ENCODE measurements at places on chromosomes 2 and 18.

DNA sequence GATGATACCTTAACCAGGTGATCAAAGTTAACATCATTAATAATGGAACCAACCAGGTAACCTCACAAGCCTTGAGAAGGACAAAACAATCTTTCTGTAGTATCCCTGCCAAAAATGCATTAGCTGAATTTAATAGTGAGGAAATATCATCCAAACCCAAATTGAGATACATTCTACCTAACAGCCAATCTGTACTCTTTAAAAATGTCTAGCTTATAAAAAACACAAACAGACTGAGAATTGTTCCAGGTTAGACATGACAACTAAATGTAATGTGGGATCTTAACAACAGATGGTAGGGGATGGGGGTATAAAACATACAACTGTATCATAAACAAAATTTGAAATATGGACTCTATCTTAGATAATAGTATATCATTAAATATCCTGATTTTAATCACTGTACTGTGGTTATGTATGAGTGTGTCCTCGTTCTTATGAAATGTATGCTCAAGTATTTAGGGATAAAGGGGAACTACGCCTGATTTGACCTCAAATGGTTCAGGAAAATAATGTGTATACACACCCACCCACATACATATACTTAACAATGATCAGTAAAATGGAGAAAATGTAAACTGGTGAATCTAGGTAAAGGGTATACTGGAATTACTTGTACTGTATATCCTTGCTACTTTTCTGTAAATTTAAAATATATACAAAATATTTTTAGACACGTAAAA is 1.7 kb downstream of the FANCL start:
- no peak for DNase-seq

DNA sequence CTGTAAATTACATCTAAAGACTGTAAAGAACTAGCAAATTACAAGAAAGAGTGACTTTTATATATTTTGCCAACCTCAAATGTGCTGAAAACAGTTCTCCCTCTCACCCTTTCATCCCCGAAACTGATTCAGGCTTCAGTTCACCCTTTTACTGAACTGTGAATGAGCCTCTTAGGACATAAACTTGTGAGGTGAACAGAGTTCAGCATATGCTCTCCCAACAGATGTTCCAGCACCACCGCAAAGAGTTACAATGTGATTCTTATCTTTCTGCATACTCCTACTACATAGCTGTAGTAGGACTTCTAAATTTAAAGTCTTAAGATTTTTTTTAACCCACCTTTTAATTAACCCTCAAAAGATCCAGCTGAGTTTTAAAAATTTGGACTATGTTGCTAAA is 1.2 kb upstream of the ZCCHC2 start:
- no peak for DNase-seq

DNA sequence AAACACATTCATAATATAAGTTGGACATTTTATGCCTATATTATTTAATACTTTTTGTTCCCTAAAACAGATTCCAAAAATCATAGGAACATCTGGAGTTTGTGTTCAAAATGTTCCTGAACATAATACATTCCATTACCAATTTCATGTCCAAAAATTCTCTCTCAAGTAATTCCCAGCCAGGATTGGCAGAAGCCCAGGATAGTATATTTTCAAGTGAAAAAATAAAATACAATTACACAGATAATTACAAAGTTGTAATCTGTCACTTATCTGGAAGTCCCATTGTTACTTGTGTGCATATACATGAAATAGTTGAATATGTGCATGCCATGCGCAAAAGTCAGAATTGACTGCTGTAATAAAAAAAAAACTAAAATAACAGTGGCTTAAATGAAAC is 5.2 kb upstream of the SCN7A start:
- DNase-seq, result no peak

DNA sequence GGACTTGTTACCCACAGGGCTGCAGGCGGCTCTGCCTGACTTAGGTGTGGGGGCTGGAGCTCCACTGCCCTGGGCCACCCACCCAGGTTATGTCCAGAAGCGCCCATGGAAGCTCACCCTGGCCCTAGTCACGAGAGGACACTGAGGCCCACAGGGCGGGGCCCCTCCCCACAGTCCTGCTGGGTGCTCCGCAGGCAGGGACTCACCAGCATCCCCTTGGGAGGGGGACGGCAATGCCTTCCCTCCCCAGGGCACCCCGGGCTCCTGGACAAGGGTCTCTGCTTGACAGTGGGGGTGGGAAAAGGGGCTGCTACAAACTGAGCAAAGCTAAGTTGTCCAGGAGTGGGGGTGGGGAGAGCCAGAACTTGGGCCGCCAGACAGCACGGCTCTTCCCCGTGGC is 60.5 kb downstream of the AQP12A start:
- no peak for DNase-seq

- DNase-seq, result peak; percentile 75
These were observed 202.3 kb upstream of the TCF4 start for GRCh38 chr18:55790296-55790695.

- DNase-seq, result no peak
These were observed 444.1 kb downstream of the SOCS6 start for GRCh38 chr18:70732916-70733315.

DNA sequence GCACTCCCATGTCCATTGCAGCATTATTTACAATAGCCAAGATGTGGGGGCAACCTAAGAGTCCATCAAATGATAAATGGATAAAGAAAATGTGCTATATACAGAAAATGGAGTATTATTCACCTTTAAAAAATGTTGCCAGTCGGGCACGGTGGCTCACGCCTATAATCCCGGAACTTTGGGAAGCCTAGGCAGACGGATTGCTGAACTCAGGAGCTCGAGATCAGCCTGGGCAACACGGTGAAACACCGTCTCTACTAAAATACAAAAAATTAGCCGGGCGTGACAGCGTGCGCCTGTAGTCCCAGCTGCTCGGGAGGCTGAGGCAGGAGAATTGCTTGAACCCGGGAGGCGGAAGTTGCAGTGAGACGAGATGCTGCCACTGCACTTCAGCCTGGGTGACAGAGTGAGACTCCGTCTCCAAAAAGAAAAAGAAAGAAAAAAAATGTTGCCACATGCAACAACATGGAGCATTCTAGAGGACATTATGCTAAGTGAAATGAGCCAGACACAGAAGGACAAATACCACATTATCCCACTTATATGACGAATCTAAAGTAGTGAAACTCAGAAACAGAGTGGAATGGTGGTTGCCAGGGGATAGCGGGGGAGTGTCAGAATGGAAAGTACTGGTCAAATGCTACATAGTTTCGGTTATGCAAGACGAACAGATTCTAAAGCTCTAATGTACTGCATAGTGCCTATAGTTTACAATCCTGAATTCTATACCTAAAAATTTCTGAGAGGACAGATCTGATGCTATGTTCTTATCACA is 1385.6 kb upstream of the TMEFF2 start:
- no peak for DNase-seq

DNA sequence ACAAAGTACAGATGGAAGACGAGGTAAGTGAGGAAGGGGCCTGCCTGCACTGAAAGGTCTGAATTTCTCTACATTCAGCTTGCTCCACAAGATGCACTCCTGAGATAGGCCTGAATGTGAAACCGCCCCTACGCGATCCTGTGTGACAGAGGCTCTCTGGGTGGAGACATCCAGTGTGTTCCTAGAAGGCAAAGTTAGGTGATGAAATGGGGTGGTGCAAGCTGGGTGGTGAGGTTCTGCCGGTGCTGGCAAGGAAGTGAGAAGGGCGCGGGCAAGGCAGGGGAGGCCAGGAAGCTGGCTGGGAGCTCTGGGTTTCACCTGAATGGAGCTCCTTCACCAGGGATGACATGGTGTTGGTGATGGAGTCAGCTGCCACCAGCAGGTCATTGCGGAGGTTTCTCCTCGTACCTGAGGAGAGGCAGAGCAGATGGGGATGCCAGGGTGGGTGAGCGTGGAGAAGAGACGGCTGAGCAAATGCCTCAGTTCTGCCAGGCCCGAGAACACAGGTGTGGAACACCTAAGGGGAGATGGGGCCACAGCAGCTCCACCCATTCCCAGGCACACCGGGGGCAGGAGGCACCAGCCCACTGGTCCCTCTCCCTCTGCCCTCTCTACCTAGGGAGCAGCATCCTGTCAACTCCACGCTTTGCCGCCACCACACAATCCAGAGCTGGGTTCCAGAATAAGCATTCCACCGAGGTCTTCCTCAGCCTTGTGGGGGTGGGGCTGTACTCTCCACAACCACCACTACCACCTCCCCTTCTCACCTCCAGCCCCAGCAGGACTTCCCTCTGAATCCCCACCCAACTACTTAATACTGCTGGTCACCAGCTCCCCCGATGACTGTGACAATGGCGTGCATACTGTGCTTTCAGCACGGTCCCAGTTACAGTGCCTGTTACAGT is 45.5 kb upstream of the DNMT3A start:
- no peak for DNase-seq

GRCh38 chr2:174336501-174337336 is 2.0 kb downstream of the SP9 start:
- no peak for DNase-seq

DNA sequence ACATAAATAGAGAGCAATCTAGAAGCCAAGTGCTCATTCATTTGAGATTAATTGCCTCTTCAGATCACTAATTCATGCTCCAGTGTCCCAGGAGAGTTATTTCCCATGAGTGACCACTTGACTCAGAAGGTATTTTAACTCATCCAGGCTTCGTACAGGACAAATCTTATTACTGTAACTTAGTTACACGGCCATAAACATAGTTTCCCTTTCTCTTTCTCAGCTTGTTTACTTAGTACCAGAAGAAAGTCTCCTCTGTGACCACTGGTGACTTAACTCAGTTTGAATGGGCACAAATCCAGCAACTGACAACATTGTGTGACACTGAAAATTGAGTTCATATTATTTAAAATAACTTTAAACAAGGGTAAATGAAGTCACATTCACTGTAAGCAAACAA is 25.3 kb downstream of the MMADHC start:
- DNase-seq, result no peak

- DNase-seq, result no peak
These were observed 22.3 kb upstream of the C1QL2 start for GRCh38 chr2:119180892-119181291.

DNA sequence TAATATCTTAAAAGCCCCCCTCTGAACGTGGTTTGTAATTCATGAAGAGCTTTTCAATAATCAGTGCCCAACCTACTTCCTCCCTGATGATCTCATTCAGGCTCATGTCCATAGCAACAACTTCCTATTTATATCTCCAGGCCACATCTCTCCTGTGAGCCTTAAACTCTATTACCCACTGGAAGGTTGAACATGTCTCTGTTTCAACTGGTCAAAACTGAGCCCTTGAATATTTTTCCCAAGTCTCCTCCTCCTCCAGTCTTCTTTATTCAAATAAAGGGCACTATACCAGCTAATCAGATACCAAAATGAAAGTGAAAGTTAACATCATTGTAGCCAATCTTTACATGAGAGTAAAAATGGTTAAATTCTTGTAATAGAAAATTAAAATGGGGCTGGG is 63.7 kb upstream of the ITGA4 start:
- peak; percentile 56 for DNase-seq

- no peak for DNase-seq
These were observed 66.4 kb downstream of the PAX3 start for GRCh38 chr2:222232372-222232771.

GRCh38 chr2:60880643-60881046 is 729 bp upstream of the REL start:
- DNase-seq, result no peak

DNA sequence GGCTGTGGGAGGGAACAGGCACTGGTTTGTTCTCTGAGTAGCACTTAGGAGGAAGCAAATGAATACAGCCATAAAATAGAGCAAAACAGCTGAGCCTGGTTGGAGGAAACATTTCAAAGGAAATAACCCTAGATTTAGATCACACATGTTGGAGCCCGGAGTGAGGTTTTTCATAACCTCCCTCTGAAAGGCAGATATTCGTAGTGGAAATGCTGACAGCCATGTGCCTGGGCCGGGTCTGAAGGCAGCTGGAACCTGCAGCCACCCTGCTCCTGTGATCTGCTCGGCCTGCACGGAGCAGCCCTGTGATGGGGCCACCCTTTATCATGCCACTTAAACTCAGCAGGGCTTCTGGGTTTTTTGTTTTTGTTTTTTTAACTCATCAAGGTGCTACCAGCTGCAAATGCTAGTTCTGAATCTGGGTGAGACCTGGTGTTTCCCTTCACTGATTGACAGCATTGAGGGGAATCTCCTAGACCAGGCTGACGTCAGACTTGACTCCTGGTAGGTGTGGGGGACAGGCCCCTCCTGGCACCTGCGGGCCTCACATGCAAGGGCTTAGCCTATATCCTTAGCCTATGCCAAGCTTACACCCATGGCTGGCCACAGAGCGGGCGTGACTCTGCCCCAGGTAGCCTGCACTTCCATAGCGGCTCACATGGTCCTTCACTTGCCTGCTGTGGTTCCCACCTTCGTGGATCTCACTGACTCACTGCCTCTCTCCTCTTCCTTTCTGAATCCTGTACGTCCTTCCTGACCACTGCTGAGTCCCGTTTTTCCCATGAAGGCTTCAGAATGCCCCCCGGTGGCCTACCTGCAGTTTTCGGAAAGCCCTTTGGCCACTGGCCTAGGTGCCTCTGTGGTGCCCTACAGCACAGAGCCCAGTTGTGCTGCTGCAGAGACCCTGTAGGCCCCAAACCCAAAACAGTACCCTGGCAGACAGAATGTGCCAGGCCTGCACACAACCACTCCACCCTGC is 217.3 kb downstream of the SEPTIN10 start:
- no peak for DNase-seq

DNA sequence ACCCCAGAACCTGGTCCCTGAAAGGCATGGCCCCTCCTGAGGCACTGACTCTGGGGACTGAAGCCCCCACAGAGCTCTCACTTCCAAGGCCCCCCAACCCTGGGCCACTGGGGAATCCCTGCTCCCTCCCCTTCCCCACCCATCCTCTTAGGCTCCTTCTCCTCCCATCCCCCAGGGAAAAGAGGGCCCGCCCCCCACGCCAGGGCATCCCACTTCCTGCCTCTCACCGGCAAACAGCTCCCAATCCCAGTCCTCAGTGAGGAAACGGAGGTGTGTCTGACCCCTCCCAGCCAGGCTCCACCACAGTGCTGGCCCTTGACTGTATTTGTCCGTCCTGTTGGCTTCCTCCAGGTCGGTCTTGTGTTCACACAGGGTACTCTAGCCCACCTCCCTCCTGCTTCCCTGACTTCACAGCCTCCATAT is 35.0 kb upstream of the PTMA start:
- DNase-seq, result peak; percentile 96

DNA sequence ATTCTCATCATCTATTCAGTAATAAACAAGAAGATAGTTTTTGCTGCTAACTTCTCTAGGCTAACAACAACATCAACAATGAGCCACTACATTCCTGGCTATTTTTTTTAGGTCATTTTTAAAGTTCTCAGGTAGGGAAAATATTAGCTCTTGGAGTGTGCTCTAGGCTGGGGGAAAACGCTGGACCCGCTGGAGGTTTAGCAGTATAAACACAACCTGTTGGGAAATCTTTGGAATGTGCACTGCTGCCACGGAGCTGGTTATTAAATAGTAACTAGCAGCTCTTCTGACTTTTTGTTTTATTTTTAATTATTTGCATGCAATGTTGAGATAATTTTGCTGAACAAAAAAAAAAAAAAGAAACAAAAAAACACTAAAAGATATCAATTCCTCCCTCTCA is 892.1 kb upstream of the ACVR2A start:
- no peak for DNase-seq

DNA sequence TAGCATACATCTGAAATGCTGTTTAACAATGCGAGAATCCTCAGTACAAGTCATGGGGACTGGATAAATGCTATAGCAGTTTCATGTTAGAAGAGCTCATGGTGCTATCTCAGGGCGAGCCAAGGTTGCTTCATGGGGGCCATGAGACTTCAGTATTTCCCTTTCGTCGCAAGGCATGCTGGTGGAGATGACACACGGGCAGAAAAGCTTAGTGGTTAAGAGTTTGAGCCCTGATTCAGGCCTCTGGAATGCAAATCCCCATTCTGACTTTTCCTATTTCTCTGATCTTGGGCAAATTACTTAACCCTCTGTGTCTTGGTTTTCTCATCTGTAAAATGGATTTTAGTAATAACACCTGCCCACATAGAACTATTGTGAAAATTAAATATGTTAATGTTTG is 57.4 kb upstream of the EPHA4 start:
- peak; percentile 91 for DNase-seq

Measured in NCI-H226 (cell line).